ENCODE measurements at places on chromosomes 1 and 21. TPM values are rescaled to one million over a fixed set of nuclear protein-coding genes. Genes with fewer than 3 reads are reported as not detected.

- ATAC-seq = no peak
- H3K36me3 ChIP-seq = no peaks in the 10 kb centered on the region
- H3K27ac ChIP-seq = no peak overlapping the region
- H3K27me3 ChIP-seq = no peaks in the 10 kb centered on the region
Measured at GRCh38 chr1:194378517-194378916, 1192.1 kb upstream of the B3GALT2 start.

- no peak overlapping the region for H3K4me3 ChIP-seq
- H3K36me3 ChIP-seq = peaks cover 8% of the 10 kb centered on the region
- no peaks in the 10 kb centered on the region for H3K4me1 ChIP-seq
- H3K27me3 ChIP-seq = no peaks in the 10 kb centered on the region
Measured at GRCh38 chr21:14989359-14989758, 75.4 kb downstream of the NRIP1 start.

DNA sequence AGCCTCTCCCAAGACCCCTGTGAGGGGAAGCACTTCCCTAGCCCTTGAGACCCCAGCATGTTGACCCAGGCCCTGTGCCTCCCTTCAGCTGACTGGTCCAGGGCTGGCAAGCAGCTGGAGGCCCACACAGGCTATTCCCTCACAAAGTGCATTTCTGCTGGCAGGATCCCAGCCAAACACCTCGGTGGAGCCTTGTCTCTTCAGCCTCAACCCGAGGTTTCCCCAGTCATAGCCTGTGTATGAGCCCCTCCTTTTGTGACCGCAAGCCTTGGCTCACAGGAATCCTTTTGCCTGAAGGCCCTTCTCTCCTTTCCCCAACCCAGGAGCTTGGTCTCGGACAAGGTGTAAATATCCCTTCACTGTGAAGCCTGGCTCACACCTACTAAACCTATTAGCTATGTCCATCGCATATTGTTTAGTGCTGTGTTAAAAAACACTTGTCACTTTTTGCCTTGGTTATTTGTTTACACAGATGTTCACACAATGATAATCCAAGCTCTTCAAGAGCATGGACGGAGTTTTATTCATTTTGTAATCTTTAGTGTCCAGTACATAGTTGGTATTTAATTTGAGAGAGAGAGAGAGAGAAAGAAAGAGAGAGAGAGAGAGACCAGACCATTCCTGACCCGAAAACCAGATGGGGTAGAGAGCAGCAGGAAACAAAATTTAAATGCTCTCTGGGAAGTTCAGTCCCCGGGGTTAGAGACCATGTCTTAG, 8.5 kb upstream of the CD247 start:
- no peaks in the 10 kb centered on the region for H3K36me3 ChIP-seq
- no peaks in the 10 kb centered on the region for H3K4me1 ChIP-seq
- no peak overlapping the region for H3K27ac ChIP-seq
- ATAC-seq = no peak
- no peak overlapping the region for H3K4me3 ChIP-seq

CLCA4 gene
- 2.6 TPM for total RNA-seq

ERICH3 gene
- total RNA-seq = not detected

GLUL gene
- 3,055 TPM for total RNA-seq
